T-helper 17 cell (primary cell): ENCODE measurements at places on chromosomes 13 and 19. TPM values are rescaled to one million over a fixed set of nuclear protein-coding genes. Genes with fewer than 3 reads are reported as not detected.

DNA sequence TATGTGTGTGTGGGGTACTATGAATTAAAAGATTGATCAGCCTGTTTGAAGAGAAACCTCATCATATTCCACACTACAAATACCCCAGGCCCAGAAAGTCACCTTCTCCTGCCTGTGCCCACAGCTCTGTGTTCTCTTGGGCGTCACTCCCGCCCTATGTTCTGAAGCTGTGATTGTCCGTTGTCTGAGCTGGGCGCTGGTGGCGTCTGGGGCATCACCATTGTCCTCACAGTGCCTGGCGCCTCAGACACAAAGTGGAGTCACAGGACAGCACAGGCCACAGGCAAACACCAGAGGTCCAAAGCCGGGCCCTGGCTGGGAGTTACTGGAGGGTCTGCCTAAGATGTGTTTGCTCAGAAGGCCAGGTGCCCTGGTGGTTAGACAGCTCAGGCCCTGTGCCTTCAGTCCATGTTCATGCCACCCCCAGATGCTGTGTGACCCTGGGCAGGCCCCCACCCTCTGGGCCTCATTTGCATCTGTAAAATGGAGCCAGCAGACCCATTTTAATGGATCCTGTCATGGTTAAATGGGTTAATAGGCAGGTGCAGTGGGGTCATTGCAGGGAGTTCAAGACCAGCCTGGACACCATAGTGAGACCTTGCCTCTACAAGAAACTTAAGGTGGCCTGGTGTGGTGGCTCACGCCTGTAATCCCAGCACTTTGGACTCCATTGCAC is 34.5 kb downstream of the DNM2 start:
- H3K27ac ChIP-seq, result peak overlapping the region; percentile 97
- H3K27me3 ChIP-seq, result no peaks in the 10 kb centered on the region
- H3K36me3 ChIP-seq, result no peaks in the 10 kb centered on the region
- DNase-seq, result no peak

- no peak overlapping the region for H3K27ac ChIP-seq
- H3K36me3 ChIP-seq, result no peaks in the 10 kb centered on the region
- H3K4me1 ChIP-seq, result no peaks in the 10 kb centered on the region
- peaks cover 31% of the 10 kb centered on the region for H3K27me3 ChIP-seq
Measured at GRCh38 chr13:44103429-44104196, 223.9 kb downstream of the LACC1 start.

- no peak overlapping the region for H3K4me3 ChIP-seq
- peaks cover 37% of the 10 kb centered on the region for H3K27me3 ChIP-seq
- H3K36me3 ChIP-seq, result no peaks in the 10 kb centered on the region
- DNase-seq, result no peak
Measured at GRCh38 chr19:31263328-31263727, 85.9 kb downstream of the TSHZ3 start.

DNA sequence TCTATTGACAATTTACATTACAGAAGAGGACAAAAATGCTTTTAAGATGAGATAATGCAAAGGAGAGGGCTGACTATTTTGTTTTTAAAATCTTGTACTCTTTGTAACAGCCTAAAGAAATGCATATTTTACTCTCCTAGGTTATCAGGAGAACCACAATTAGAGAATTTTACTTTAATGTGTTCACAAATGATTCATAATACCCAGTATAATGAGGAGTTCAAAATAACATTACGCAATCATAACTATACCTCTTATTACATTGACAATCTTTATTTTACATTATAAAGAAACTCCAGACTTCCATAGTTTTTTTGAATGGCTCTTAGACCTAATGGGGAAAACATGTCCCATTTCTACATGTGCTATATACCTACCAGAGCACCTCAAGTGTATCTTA is 1089.7 kb downstream of the PCDH17 start:
- H3K27ac ChIP-seq, result no peak overlapping the region
- DNase-seq, result no peak
- H3K4me3 ChIP-seq, result no peak overlapping the region
- H3K4me1 ChIP-seq, result no peaks in the 10 kb centered on the region
- no peaks in the 10 kb centered on the region for H3K36me3 ChIP-seq
- H3K27me3 ChIP-seq, result no peaks in the 10 kb centered on the region

- no peak overlapping the region for H3K27ac ChIP-seq
- no peaks in the 10 kb centered on the region for H3K27me3 ChIP-seq
- peaks cover 31% of the 10 kb centered on the region for H3K4me1 ChIP-seq
- no peak overlapping the region for H3K4me3 ChIP-seq
Measured at GRCh38 chr19:34841780-34842179, 68.8 kb upstream of the ZNF599 start.

DNA sequence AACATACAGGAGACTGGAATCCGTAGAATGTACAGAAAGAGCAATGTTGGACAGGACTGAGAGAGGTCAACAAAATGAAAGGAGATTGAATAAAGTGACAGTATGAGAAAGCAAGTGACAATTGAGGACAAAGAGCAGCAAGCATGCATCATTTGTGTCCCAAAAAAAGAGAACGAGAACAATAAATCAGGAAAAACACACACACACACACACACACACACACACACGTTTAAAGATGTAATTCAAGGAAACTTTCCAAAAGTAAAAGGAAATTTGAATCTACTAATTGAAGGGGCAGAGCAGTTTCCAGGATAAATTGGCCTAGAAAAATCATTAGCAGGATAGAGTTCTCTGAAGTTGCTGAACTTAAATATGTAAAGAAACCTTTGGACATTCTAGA is 16.9 kb downstream of the DPY19L3 start:
- DNase-seq, result no peak
- peak overlapping the region; percentile 4 for H3K27ac ChIP-seq
- H3K4me1 ChIP-seq, result peaks cover 10% of the 10 kb centered on the region
- H3K4me3 ChIP-seq, result no peak overlapping the region
- peaks cover 2% of the 10 kb centered on the region for H3K36me3 ChIP-seq
- H3K27me3 ChIP-seq, result no peaks in the 10 kb centered on the region

DNA sequence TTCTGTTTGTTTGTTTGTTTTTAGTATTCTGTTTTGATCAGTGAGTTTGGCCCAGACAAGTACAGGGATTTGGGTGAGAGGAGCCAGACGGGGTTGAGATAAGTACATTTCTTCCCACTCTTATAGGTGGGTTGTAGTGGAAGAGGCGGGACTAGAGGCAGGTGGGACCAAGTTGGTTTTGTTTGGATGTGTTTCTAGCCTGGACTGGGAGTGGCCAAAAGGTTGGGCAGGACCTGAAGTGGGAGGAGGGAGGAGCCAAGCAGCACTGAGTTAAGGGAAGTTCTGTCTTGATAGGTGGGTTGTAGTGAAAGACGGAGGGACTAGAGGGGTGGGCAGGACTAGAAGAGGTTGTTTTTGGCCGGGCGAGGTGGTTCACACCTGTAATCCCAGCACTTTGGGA is 9.0 kb downstream of the DNASE2 start:
- no peak overlapping the region for H3K4me3 ChIP-seq
- peaks cover 10% of the 10 kb centered on the region for H3K36me3 ChIP-seq
- no peak overlapping the region for H3K27ac ChIP-seq
- peaks cover 3% of the 10 kb centered on the region for H3K4me1 ChIP-seq

DNA sequence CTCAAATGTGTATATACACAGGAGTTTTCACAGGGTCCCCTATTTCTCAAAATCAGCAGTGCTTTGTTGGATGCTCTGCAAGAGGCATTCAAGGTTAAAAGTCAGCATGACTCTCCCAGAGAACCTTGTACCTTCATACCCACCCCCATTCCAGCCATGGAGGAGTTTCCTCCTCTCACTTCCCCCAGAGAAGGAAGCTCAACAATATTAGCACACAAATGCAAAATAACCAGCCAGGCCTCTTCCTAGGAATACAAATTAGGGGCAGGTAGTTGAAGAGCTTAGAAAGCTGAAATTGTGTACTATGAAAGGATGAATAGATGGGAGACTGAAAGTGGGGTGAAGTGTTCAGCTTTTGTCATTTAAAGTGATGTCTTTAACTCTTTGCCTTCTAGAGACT is 43.8 kb downstream of the SPRY2 start:
- H3K27ac ChIP-seq, result no peak overlapping the region
- no peak for DNase-seq
- no peaks in the 10 kb centered on the region for H3K27me3 ChIP-seq
- no peaks in the 10 kb centered on the region for H3K4me1 ChIP-seq

GRCh38 chr13:32153056-32153455 is 121.5 kb downstream of the FRY start:
- H3K4me1 ChIP-seq, result no peaks in the 10 kb centered on the region
- no peak overlapping the region for H3K4me3 ChIP-seq
- no peak for DNase-seq
- H3K27ac ChIP-seq, result peak overlapping the region; percentile 14

GRCh38 chr19:42280815-42281145 is 11.7 kb downstream of the CIC start:
- peaks cover 5% of the 10 kb centered on the region for H3K36me3 ChIP-seq
- H3K27ac ChIP-seq, result no peak overlapping the region
- peaks cover 46% of the 10 kb centered on the region for H3K4me1 ChIP-seq
- no peak for DNase-seq
- peak overlapping the region; percentile 98 for H3K4me3 ChIP-seq

DNA sequence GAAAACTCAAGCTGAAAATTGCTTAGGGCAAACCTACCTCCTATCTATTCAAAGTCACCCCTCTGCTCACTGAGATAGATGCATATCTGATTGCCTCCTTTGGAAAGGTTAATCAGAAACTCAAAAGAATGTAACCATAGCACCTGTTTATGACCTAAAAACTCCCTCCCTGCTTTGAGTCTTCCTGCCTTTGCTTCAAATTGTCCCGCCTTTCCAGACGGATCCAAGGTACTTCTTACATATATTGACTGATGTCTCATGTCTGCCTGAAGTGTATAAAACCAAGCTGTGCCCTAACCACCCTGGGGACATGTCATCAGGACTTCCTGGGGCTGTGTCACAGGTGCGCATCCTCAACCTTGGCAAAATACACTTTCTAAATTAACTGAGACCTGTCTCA is 118.6 kb downstream of the TBC1D4 start:
- H3K4me1 ChIP-seq, result peaks cover 4% of the 10 kb centered on the region
- no peak overlapping the region for H3K4me3 ChIP-seq
- H3K27ac ChIP-seq, result no peak overlapping the region
- H3K36me3 ChIP-seq, result no peaks in the 10 kb centered on the region

- H3K36me3 ChIP-seq, result no peaks in the 10 kb centered on the region
- no peak for DNase-seq
- H3K4me1 ChIP-seq, result no peaks in the 10 kb centered on the region
- peaks cover 17% of the 10 kb centered on the region for H3K27me3 ChIP-seq
- no peak overlapping the region for H3K27ac ChIP-seq
- no peak overlapping the region for H3K4me3 ChIP-seq
Measured at GRCh38 chr13:106814463-106814862, 246.5 kb upstream of the ARGLU1 start.

GRCh38 chr19:53521373-53522202 is 16.4 kb upstream of the ZNF331 start:
- peak overlapping the region; percentile 97 for H3K4me3 ChIP-seq
- H3K27me3 ChIP-seq, result no peaks in the 10 kb centered on the region
- H3K36me3 ChIP-seq, result peaks cover 4% of the 10 kb centered on the region
- no peak for DNase-seq
- peaks cover 8% of the 10 kb centered on the region for H3K4me1 ChIP-seq

- H3K36me3 ChIP-seq, result no peaks in the 10 kb centered on the region
- H3K4me1 ChIP-seq, result peaks cover 2% of the 10 kb centered on the region
- H3K27me3 ChIP-seq, result peaks cover 32% of the 10 kb centered on the region
- H3K27ac ChIP-seq, result no peak overlapping the region
Measured at GRCh38 chr13:46101484-46102254, 3.2 kb downstream of the CPB2 start.

GRCh38 chr13:95703576-95703975 is 26.6 kb downstream of the DNAJC3 start:
- DNase-seq, result no peak
- no peaks in the 10 kb centered on the region for H3K27me3 ChIP-seq
- peaks cover 54% of the 10 kb centered on the region for H3K4me1 ChIP-seq
- no peaks in the 10 kb centered on the region for H3K36me3 ChIP-seq
- no peak overlapping the region for H3K4me3 ChIP-seq
- no peak overlapping the region for H3K27ac ChIP-seq

GRCh38 chr19:459724-460511 is 915 bp downstream of the SHC2 start:
- peaks cover 3% of the 10 kb centered on the region for H3K4me1 ChIP-seq
- peaks cover 19% of the 10 kb centered on the region for H3K27me3 ChIP-seq
- DNase-seq, result no peak
- peak overlapping the region; percentile 74 for H3K4me3 ChIP-seq

DNA sequence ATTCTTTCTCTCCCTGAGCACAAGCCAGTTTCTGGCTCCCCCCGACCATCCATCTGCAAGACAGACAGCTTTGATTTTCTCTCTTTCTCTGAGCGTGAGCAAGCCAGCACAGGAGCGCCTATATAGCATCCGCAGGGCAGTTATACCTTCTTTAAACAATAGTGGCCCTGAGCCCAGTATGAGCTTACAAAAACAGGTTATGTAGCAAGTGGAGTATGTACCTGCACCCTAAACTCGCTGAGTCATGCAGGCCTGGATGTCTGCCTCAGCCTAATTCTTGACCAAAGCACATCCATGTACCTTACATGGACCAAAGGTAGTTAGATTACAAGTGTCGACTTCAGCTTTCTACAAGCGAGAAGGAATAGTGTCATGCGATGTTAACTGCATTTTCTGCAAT is 61.7 kb downstream of the RAP2A start:
- DNase-seq, result no peak
- H3K4me1 ChIP-seq, result no peaks in the 10 kb centered on the region
- H3K36me3 ChIP-seq, result no peaks in the 10 kb centered on the region
- peaks cover 21% of the 10 kb centered on the region for H3K27me3 ChIP-seq
- H3K4me3 ChIP-seq, result no peak overlapping the region
- no peak overlapping the region for H3K27ac ChIP-seq

DNA sequence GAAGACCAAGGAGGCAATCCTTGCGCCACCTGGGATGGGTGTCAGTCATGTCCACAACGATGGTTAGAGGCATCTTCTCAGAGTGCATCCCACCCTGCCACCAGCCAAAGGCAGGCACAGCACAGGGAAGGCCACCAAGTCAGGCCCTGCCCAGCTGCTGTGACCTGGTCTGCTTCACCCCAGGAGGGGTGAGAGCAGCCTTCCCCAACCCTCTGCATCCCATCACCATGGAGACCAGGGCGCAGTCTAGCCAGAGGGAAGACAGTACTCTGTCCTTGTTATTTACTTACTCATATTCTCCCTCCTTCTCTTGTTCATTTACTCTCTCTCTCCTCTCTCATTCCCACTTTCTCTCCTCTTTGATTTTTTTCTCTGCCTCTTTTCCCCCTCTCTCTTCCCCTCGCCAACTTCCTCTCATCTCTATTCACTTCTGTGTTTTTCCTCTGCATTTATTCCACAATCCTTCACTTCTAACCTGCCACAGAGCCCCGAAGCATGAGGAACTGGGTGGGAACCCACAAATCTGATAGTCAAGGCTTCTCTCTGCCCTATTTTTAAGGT is 749.4 kb downstream of the UQCRFS1 start:
- H3K27ac ChIP-seq, result peak overlapping the region; percentile 8
- peaks cover 16% of the 10 kb centered on the region for H3K27me3 ChIP-seq
- peaks cover 5% of the 10 kb centered on the region for H3K4me1 ChIP-seq
- no peak for DNase-seq
- H3K4me3 ChIP-seq, result no peak overlapping the region
- no peaks in the 10 kb centered on the region for H3K36me3 ChIP-seq

Gene IGFL3
- not detected for total RNA-seq

Gene CLIP3
- 3.8 TPM for total RNA-seq

Gene LRRC8E
- total RNA-seq, result not detected

Gene SYDE1
- total RNA-seq, result 0.12 TPM

Gene GEMIN7
- 8.8 TPM for total RNA-seq

Gene KRTDAP
- total RNA-seq, result not detected

Gene ZNF761
- total RNA-seq, result 7.8 TPM

Gene CDADC1
- 16.5 TPM for total RNA-seq

Gene AMER2
- not detected for total RNA-seq
